ENCODE measurements at places on chromosomes 1 and 21. TPM values are rescaled to one million over a fixed set of nuclear protein-coding genes. Genes with fewer than 3 reads are reported as not detected.

DNA sequence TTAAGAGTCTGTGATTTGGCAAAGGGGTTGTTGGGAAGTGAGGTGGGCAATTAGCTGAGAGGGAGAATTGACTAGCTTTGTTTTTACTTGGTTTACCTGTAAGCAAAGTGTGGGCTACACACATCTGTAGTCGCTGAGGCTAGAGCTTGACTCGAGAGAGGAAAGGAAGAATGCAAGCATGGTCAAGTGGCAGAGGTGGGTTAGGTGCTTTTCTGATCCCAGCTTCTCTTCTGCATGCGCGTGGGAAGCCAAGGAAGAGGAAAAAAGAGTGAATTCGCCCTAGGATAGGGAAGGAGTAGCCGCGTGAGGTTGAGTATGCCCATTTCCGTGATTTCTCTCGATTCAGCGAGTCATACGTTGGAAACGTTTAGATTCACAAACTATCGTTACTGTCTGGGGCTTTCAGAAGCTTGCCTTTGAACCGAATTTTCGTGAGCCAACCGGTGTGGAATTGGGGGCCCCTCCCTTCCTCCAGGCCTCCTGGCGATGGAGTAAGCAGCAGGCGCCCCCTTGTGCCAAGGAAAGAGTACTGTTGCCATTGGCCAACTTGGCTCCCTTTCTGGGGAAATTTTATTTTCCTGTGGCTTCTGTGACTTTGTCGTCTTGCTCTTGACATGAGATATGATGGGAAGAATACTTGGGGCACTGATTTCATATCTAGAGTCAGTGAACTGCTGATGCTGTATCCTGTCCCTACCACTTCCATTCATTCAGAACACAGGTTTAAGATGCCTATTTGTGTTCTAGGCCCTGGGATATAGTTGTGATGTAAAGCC, 1.3 kb downstream of the PIGV start:
- H3K27ac ChIP-seq, result peak overlapping the region; percentile 99
- H3K4me3 ChIP-seq, result peak overlapping the region; percentile 65
- H3K4me1 ChIP-seq, result peaks cover 24% of the 10 kb centered on the region
- H3K36me3 ChIP-seq, result no peaks in the 10 kb centered on the region

APOBEC4 gene
- 0.26 TPM for total RNA-seq

DNA sequence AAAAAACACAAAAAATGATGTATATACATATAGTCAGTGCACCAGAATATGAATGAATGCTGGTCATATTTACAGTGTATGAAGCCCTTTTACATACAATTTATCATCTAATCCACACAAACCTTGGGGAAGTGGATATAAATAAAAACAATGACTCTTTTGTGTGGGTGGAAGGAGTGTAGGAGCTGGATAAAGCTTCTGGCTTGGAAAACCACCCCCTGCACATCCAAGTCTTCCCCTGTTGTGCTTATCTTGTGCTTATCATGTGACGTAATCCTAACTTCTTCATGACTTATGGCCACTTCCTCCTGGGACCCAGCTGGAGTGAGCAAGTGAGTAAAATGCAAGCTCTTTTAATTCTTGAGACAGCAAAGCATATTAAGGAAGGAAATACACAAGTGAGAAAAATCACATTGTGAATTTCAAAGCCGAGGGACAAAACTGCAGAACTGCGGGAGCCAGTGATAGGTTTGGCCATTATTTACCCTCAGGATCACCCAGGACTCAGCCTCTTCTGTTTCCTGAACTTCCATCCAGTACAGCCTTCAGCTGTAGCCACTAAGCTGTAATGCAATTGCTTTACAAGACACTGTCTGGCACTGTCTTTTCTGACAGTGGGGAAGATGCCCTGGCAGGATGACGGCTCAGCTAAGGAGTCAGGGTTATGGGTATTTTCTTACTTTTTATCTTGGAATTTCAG, 104.0 kb upstream of the PPM1J start:
- H3K4me3 ChIP-seq, result no peak overlapping the region
- H3K27ac ChIP-seq, result no peak overlapping the region
- no peak for DNase-seq
- no peaks in the 10 kb centered on the region for H3K27me3 ChIP-seq
- no peaks in the 10 kb centered on the region for H3K36me3 ChIP-seq
- H3K4me1 ChIP-seq, result no peaks in the 10 kb centered on the region

GRCh38 chr1:92808381-92808780, 23.5 kb upstream of the RPL5 start:
- H3K36me3 ChIP-seq, result no peaks in the 10 kb centered on the region
- H3K4me1 ChIP-seq, result peaks cover 8% of the 10 kb centered on the region
- no peak overlapping the region for H3K4me3 ChIP-seq

- no peak for DNase-seq
- H3K36me3 ChIP-seq, result peaks cover 58% of the 10 kb centered on the region
- no peak overlapping the region for H3K27ac ChIP-seq
- no peaks in the 10 kb centered on the region for H3K27me3 ChIP-seq
- H3K4me3 ChIP-seq, result no peak overlapping the region
Observed at GRCh38 chr1:209619696-209620486, 32.3 kb downstream of the LAMB3 start.

- H3K4me3 ChIP-seq, result no peak overlapping the region
- H3K27ac ChIP-seq, result peak overlapping the region; percentile 51
- no peaks in the 10 kb centered on the region for H3K36me3 ChIP-seq
- no peaks in the 10 kb centered on the region for H3K27me3 ChIP-seq
- DNase-seq, result no peak
- H3K4me1 ChIP-seq, result peaks cover 13% of the 10 kb centered on the region
Observed at GRCh38 chr1:59703226-59703917, 111.4 kb upstream of the HOOK1 start.

- H3K36me3 ChIP-seq, result no peaks in the 10 kb centered on the region
- no peak overlapping the region for H3K4me3 ChIP-seq
- no peak overlapping the region for H3K27ac ChIP-seq
- DNase-seq, result peak; percentile 55
- no peaks in the 10 kb centered on the region for H3K4me1 ChIP-seq
Observed at GRCh38 chr1:168084396-168085231, 52.1 kb downstream of the GPR161 start.
